Left renal pelvis (tissue), 4 donors: ENCODE measurements at places on chromosomes 3 and 15.

DNA sequence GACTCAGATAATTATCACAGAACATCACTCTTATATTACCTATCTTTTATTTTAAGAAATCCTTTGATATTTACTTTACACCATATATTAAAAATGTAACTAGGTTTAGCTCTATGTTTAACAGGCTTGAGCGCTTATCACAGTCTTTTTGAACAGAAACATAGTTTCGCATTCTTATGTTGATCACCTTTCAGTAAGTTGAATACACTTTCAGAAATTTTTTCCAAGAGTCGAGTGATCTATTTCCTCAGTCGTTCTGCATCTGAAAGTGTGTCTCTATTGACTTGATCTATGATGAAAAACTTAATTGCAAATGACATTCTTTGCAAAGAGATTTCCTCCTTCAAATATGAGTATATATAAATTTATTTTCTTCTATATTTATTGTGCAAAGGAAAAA lies 516.6 kb upstream of the KCNMB2 start:
- no peak for DNase-seq

GRCh38 chr3:169288553-169288952 lies 375.0 kb downstream of the MECOM start:
- no peak for DNase-seq

DNA sequence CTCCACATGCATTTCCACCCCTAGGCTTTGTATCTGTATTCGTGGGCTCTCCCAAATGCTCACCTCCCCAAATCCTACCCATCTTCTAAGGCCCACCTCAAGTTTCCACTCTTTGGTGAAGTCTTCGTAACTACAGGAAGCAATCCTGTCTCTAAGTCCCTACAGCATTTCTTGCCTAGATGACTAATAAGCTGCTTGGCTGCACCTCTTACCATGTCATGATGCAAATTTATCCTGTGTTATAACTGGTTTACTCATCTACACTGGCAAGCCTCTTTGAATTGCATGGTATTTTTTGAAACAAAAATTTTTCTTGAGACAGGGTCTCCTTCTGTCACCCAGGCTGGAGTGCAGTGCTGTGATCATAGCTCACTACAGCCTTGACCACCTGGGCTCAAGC lies 73.3 kb downstream of the SETMAR start:
- no peak for DNase-seq

DNA sequence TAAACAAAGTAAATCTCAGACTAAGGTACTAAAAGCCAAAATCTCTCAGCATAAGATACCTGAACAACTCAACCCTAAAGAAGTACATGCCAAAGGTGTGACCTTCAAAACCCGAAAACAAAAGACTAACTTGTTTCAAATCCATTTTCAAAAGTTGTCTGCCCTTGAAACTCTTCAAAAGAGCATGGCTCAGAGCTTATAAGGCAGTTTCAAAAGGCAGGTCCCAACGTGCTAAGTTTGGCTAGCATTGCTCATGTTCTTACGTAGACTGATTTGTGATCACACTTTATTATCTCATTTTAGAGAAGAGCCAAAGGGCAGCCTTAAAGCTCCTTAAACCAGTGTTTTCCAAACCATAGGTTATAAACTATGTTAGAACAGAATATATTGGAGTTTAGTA lies 112.2 kb downstream of the FEZF2 start:
- no peak for DNase-seq
